Hypothalamus (tissue), 51 donors: ENCODE measurements at places on chromosomes 4 and X.

GRCh38 chr4:1748465-1748995 lies 27.2 kb downstream of the TACC3 start:
- DNase-seq = no peak

- no peak for DNase-seq
These were observed 45.2 kb downstream of the CCDC158 start for GRCh38 chr4:76375703-76376102.

DNA sequence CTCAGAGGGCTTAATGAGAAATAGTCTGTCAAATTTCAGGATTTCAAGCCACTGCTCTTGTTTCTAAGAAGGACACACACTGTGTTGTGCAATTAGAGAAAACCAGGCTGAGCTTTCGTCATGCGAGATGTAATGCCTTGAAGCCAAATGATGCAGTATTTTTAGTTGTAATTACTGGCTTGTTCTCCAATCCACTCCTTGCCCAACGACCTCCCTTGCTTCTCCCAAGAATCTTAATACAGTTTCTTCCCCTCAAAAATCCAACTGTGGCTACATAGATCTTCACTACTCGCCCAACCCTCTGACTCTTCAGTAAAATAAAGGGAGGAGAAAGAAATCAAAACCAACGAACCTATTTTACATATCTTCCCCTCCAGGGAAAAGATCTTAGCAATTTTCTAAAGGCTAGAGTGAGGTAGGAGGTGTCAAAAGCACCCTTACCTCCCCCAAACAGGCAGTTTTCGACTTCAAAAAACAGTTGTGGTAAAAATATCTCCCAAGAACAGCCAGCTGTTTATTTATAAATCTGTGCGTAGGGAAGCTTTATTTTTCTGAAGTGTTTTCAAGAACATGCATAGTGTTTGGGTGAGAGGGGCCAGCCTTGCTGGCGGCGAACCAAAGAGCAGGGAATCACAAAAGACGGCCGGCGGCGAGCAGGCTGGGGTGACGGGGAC lies 68.7 kb downstream of the MGST2 start:
- DNase-seq = no peak

GRCh38 chr4:151606061-151606460 lies 154.7 kb downstream of the GATB start:
- no peak for DNase-seq

GRCh38 chrX:19370061-19370460 lies 26.3 kb downstream of the PDHA1 start:
- no peak for DNase-seq

DNA sequence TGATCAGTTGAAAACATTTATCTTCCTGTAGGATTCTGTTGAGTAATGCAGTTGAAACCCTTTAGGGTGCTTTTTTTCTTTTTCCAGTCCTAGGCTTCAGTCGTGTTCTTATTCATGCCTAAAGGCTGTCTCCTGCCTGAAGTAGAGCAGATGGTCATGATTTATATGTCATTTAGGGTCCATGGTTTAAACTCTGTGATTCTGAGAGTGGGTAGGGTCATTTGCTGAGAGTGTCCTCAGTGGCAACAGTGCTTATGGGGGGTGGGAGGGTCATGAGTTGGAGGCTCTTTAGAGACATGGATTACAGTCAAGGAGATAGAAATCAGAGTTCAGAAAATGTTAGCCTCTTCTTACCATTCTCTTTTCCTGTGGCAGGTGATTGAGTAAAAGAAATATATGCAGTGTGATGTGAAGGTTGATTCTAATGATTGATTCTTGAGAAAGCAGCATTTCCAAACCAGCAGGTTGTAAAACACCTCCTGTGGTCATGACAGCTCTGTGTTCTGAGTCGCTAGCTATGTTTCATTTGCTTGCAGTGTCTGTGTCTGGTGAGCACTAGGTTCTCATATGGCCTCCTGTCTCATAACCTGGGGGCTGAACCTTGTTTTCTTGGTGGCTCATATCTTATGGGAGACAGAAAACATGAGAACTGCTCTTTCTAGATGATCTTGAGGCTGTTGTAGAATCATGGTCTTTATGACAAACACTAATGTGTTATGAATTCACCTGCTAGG lies 60.4 kb downstream of the JADE1 start:
- no peak for DNase-seq

DNA sequence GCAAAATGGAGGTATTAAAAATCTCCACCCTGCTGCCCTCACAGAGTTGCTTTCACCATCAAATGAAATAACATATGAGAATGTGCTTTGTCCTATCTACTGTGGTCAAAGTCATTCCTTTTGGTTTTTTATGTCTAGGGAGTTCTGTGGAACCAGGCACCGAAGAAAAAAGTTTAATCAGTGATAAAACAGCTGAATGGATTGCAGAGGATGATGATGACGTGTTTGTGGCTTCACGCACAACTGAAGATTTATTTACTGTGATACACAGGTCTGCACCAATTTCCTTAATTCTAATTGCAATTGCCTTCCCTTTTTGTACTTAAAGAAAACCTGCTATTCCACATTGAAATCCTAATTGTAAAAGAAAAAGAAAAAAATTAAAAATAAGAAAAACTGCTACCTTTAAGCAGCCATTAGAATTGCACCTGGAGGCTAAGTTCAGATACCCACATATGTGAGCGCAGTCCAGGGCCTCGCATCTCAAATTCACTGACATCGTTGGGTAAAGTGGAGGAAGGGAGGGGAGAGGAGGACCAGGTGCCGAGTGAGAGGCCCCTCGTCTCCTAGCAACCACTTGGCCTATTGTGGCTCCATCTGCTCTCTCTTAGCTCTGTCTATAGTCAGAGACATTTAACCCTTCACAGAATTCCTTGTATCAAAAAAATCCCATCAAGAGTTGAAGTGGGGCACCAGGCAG lies 10.5 kb upstream of the RTL5 start:
- DNase-seq = no peak

DNA sequence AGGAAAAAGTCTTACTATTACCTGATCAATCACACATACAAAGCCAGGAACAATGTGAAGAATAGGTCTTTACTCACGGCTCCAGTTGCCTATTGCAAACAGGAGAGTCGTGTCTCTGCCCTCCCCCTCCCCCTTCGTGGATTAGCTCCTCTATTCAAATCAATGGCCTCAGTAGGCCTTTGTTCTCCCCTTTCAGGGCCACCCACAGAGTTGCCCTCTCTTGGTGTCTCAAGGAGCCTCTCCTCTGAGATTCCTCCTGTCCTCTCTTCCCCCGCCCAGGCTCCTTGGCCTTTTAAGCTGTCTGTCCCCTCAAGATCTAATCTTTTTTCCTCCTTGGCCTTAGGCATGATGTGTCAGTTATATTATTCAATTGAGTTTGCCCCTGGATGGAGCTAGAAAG lies 107.2 kb upstream of the NALF2 start:
- no peak for DNase-seq

GRCh38 chr4:38663090-38663800 lies 754 bp upstream of the KLF3 start:
- DNase-seq = peak; percentile 58

DNA sequence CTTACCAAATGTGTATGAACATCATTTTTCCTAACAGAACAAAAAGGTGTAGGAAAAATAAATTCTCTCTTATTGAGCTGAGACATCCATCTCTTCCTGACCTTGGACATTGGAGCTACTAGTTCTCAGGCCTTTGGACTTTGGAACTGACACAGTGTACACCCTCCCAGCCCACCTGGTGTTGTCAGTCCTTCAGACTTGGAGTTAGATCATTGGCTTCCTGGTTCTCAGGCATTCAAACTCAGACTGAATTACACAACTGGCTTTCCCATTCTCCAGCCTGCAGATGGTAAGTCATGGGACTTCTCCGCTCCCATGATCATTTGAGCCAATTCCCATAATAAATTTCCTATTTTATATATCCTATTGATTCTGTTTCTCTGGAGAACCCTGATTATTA lies 84.8 kb upstream of the EDNRA start:
- DNase-seq = no peak

DNA sequence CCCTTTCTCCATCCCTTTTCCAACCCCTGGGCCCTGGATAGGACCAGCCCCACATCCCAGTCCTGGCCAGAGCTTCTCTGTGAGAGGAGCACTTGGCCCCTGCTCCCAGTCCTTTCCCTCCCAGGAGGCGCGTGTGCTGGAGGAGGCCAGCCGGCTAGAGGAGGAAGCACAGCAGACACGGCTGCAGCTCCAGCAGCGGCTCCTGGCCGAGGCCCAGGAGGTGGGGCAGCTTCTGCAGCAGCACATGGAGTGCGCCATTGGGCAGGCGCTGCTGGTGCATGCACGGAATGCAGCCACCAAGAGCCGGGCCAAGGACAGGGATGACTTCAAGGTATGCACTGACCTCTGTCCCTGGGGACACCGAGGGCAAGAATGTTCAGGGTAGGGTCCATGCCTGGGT lies 87.5 kb downstream of the EVC start:
- no peak for DNase-seq

GRCh38 chrX:46683048-46683447 lies 75.9 kb downstream of the SLC9A7 start:
- no peak for DNase-seq

GRCh38 chrX:135200297-135200696 lies 29.1 kb upstream of the CT55 start:
- no peak for DNase-seq

GRCh38 chr4:172750910-172751309 lies 417.7 kb upstream of the GALNT7 start:
- no peak for DNase-seq

DNA sequence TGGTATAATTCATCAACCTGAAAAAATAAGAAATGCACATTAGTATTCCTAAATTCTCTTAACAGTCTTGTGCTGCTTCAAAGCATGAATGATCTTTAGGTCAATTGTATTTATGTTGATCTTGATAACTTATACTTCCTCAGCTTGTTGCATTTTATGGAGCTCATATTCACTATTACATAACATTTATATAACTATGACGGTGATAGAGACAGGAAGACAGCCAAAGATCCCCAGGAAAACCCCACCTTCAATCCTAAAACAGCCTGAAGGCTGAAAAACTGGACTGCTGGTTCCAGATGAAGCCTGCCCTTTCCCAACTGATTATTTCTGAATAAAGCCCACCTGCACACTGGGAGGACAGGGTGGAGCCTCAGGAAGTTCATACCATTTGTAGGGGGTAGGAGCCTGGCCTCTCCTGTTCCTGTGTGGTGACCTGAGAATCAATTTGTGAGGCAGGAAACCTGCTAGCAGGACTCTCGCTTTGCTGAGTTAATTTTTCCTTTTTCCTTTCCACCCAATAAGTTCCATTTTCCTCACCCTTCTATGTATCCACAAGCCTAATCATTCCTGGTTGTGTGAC lies 30.5 kb downstream of the MAGEC1 start:
- DNase-seq = no peak

GRCh38 chr4:13912966-13913365 lies 285.4 kb upstream of the BOD1L1 start:
- DNase-seq = no peak

DNA sequence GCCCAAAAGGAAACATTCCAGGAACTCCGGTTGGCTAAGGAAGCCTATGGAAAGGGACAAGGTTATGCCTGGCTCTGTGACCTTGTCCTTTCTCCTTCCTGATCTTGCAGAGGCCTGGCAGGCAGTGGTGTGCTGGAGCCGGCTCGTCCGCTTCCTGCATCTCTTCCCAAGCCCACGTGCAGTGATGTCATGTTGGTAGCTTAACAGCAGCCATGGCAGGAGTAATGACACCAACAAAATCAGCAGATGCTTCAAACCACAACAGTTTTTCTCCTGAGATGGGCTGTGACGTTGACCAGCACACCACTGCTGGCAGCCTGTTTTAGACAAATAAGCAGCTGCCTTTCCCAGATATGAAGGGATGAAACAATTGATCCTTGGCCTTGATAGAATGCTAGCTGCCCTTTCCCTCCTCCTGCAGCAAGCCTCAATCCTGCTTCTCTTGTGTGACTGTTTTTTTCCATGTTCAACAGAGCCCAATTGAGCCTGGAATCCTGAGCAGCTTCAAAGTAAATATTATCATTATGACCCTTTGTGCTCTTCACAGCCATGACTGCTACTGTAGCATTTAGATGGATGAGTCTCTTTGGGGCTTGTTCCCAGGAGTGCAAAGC lies 23.4 kb downstream of the SEPTIN6 start:
- DNase-seq = no peak

DNA sequence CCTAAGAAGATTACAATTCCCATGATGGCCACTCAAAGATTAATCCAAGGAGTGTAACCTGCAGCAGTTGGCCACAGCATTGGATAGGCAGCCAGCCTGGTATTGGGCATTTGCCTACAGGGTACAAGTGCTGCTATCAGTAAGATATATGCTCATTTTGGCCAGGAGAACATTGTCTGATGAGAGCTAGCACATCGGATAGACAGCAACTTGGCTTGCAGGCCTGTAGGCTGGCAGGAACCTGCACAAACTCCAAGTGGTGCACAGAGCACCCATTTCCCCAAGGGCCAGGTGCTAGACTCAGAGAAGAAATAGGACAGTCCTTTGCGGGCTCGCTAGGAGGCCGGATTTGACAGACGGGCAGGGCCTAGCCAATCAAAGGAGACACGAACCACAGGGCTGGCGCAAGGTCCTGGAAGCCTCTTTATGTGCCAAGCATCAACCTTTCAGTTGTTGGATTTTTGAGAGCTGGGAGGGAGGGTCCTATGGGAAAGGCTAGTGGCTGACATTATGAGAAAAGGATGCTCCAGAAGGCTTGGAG lies 11.7 kb upstream of the AP1AR start:
- no peak for DNase-seq

- DNase-seq = no peak
These were observed 23.5 kb downstream of the NAT8L start for GRCh38 chr4:2082627-2083026.

GRCh38 chr4:154973244-154974035 lies 192.4 kb downstream of the RBM46 start:
- no peak for DNase-seq

DNA sequence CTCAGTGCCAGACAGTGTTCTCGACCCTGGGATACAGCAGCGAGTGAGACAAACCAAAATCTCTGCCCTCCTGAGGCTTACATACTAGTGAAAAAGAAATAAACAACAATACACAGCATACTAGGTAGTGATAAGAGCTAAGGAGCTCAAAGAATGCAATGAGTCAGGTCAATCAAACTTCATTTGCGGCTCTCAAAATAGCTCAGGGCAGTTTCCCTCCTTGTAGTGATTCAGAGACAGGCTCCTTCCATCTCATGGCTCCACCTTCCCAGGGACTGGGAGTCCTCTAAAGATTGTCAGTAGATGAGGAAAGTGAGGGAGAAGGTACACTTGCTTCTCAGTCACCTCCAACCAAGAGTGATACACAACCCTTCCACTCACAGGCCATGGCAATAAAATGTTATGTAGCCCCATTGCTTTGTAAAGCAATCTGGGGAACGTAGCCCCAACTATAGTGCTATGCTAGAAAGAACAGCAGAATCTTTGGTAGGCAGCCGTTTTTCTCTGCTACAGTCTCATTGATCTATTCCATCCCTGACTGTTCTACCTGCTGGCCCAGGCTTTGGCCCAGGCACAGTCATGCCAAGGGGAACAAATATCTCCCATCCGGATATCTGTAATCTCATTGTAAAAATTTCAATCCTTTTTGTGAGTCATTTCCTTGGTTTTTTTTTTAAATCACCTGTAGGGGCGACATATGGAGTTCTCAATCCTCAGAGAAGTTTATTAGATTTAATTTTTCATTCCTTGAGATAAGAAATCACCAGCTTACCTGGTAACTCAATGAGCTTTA lies 183.1 kb upstream of the S100G start:
- DNase-seq = no peak

- DNase-seq = no peak
These were observed 262.1 kb upstream of the GPC4 start for GRCh38 chrX:133677123-133678063.
